ENCODE measurements at places on chromosomes 7 and 10.

DNA sequence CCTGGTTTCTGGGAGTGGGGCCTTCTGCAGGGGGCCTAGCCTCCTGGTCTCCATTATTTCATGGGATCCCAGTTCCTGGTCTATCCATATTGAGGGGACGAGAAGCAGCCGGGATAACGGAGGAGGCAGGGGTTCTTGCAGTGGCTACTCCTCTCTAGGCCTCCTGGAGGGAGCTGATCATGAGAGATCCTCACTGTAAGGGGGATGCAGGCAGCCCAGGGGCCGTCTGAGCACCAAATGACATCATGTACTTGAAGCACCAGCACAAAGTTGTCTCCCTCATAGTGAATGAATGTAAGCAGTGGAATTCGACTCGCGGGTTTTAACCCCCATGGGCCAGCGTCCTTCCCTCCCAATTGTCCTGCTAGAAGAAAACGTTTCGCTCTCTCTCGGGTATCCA is 964 bp upstream of the ADCY1 start:
- no peak for DNase-seq

DNA sequence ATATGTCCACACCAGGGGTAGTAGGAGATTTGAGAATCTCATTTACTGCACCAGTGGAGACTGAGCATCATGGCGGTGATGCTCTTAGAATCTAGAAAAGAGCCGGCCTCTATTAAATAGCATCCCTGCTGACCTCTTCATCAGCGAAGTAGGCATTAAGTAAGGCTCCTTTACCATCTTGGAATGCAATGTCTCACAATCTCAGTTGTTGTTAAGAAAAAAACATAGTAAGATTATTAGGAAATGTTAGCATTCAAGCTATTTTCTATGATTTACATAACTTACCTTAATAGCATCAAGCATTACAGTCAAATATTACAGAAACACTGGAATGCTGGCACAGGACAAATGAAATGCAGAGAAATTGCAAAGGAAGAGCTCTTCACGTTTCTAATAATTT is 54.5 kb downstream of the ORC5 start:
- no peak for DNase-seq

DNA sequence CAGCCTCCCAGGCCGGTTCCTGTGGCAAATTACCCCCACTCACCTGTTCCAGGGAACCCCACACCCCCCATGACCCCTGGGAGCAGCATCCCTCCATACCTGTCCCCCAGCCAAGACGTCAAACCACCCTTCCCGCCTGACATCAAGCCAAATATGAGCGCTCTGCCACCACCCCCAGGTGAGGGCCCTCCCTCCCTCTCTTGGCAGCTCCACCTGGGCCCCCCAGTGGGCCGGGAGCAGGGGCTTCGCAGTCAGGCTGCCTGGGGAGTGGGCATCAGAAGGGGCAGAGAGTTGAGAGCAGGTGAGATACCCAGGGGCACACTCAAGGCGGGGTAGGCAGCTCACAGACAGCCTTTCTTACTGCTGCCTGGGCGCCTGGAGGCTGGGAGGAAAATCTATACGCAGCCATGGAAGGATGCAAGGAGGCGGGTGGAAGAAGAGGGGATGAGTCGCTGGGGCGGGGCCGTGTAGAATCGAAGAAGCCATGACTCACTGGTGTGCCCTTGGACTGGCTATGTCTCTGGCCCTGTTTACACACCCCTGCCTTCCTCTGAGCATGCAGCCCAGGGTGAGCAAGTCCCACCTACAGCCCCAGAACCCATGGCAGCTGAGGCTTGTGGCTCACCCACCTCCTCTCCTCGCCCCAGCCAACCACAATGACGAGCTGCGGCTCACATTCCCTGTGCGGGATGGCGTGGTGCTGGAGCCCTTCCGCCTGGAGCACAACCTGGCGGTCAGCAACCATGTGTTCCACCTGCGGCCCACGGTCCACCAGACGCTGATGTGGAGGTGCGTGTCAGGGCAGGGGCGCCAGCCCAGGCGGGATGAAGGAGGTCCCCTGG is 48.6 kb upstream of the PPIF start:
- no peak for DNase-seq

GRCh38 chr7:43589728-43590127 is 6.8 kb downstream of the STK17A start:
- DNase-seq, result no peak

DNA sequence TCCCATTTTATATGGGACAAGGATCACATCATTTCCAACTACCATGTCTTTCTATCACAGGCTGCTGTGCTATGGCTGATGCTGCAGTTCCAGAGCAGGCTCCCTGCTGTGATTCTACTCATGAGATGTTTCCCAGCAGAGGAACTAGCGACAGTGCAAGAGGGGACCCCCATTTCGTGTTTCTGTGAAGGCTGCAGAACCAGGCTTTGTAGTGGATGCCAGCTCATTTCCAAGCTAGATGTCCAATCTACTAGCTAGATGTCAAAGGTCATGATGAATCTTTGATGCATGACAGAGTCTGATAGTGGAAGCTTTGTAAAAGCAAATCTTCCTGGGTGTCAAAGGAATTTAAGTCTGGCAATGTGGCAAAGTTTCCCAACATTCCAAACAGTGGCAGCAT is 21.2 kb upstream of the MYO3A start:
- DNase-seq, result no peak

GRCh38 chr7:129055294-129055816 is 444 bp upstream of the TNPO3 start:
- no peak for DNase-seq

DNA sequence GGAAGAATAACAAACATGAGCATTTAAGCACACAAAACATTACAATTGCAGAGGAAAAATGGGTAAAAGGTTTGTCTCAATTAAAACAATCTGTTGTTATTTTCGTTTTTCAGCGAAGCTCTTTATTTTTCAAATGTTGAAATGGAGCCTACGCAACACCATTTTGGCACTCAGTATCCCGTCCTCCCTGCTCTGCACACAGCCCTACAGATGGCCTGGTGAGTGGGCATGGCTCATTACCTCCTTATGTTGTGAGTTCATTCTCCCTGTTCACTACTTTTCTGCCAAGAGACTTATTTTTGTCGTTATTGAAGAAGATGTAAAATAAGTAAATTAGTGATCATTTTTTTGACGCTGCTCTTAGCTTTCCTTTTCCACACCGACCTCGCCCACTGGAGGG is 167.8 kb upstream of the CXCL12 start:
- no peak for DNase-seq
